ENCODE measurements at places on chromosomes 4 and X. TPM values are rescaled to one million over a fixed set of nuclear protein-coding genes. Genes with fewer than 3 reads are reported as not detected.

The MAGEA11 gene
- total RNA-seq, result not detected

The STOX2 gene
- total RNA-seq, result 10.1 TPM

The PPEF2 gene
- not detected for total RNA-seq

The PTTG2 gene
- total RNA-seq, result not detected

GRCh38 chrX:136630881-136631280 is 17.1 kb upstream of the CD40LG start:
- DNase-seq, result no peak

The TRPC5OS gene
- total RNA-seq, result not detected

DNA sequence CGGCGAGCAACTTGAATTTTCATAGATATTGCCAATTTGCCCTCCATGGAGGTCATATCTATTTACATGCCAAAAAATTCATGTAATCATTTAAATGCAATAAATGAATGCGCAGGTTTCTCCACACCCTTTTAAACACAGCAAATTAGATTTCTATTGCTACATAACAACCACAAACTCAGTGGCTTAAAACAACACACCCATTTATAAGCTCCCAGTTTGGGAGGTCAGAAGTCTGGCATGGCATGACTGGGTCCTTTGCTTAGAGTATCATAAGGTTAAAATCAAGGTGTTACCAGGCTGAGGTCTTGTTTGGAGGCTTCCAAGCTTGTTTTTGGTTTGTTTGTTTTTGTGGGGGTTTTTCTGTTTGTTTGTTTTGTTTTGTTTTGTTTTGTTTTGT is 49.9 kb upstream of the NYX start:
- DNase-seq, result no peak

The ACE2 gene
- total RNA-seq, result 3.4 TPM

- DNase-seq, result no peak
Measured at GRCh38 chr4:96642490-96642889, 802.6 kb downstream of the PDHA2 start.

The CXCL6 gene
- 0.30 TPM for total RNA-seq

- peak; percentile 93 for DNase-seq
Measured at GRCh38 chr4:101345596-101346350, 1.6 kb downstream of the PPP3CA start.

The MAGEA2 gene
- not detected for total RNA-seq

DNA sequence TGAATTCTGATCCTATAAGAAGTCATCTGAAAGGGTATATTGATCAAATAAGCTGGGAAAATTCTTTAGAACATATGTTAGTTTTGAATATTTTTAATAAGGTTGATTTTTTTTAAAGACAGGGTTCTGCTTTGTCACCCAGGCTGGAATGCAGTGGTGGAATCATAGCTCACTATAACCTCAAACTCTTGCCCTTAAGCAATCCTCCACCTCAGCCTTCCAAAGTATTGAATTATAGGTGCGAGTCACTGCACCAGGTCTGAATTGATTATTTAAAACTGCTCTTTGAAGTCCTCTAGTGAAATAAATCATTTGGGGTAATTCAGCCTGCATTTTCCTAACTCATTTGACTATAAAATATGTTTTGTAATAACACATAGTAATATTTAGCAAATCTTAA is 812.3 kb downstream of the PDHA2 start:
- no peak for DNase-seq

GRCh38 chr4:8274765-8275547 is 5.4 kb downstream of the HTRA3 start:
- DNase-seq, result peak; percentile 42

DNA sequence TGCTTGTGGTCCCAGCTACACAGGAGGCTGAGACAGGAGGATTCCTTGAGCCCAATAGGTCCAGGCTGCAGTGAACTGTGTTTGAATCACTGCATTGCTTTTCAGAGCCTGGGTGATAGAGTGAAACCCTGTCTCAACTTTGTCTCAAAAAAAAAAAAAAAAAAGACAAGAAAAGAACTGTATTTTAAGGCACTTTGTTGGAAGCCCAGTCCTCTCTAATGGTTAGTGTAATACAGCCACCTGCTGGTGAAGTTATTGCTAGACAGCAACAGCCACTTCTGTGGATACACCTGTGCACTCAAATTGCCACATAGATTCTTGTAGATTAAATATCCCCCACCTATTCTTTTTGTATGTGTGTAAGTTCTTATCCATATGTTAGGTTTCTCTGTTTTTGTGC is 10.1 kb upstream of the FGG start:
- DNase-seq, result no peak

The BMP3 gene
- total RNA-seq, result 9.4 TPM

- no peak for DNase-seq
Measured at GRCh38 chrX:44536198-44536597, 6.5 kb downstream of the FUNDC1 start.

The CENPVL1 gene
- not detected for total RNA-seq

The XG gene
- total RNA-seq, result not detected

The NHS gene
- 6.3 TPM for total RNA-seq

GRCh38 chr4:41297832-41298231 is 41.1 kb downstream of the UCHL1 start:
- DNase-seq, result no peak

The RASL11B gene
- total RNA-seq, result not detected

The PLS3 gene
- total RNA-seq, result 182 TPM

The NOX1 gene
- total RNA-seq, result not detected

The ASB11 gene
- total RNA-seq, result 0.14 TPM

DNA sequence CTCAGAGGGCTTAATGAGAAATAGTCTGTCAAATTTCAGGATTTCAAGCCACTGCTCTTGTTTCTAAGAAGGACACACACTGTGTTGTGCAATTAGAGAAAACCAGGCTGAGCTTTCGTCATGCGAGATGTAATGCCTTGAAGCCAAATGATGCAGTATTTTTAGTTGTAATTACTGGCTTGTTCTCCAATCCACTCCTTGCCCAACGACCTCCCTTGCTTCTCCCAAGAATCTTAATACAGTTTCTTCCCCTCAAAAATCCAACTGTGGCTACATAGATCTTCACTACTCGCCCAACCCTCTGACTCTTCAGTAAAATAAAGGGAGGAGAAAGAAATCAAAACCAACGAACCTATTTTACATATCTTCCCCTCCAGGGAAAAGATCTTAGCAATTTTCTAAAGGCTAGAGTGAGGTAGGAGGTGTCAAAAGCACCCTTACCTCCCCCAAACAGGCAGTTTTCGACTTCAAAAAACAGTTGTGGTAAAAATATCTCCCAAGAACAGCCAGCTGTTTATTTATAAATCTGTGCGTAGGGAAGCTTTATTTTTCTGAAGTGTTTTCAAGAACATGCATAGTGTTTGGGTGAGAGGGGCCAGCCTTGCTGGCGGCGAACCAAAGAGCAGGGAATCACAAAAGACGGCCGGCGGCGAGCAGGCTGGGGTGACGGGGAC is 68.7 kb downstream of the MGST2 start:
- DNase-seq, result no peak

The DMD gene
- 37.0 TPM for total RNA-seq

The DRP2 gene
- not detected for total RNA-seq
